Inflammatory macrophage (primary cell): ENCODE measurements at places on chromosomes 6 and 20.

DNA sequence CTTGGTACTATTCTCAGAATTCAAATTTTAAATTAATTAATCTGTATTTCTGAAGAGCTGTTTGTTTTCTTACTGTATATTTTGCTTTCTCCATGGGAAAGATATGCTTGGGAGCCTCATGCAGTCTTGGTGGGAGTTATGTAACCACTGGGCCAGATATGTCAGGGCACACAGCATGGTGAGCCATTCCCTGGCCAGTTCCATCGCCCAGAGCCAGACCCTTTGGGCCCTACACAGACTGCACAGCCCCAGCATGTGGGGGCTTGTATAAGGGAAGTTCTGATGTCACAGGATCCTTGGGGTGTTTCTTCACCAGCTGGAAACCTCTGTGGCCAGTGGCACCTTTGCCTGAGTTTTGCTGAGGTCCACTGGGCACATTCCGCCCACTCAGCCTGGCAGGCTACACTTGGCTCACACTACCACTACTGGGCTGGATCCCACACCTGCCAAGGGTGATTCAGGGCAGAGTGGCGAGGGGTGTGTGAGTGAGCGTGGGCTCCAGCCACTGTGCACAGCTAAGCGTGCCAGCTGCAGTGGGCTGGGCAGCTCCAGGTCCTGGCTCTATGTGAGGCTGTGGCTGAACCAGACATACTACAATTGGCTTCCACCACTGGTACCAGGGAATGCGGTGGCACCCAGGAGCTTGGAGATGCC is 293.5 kb downstream of the ARHGAP18 start:
- DNase-seq: no peak

DNA sequence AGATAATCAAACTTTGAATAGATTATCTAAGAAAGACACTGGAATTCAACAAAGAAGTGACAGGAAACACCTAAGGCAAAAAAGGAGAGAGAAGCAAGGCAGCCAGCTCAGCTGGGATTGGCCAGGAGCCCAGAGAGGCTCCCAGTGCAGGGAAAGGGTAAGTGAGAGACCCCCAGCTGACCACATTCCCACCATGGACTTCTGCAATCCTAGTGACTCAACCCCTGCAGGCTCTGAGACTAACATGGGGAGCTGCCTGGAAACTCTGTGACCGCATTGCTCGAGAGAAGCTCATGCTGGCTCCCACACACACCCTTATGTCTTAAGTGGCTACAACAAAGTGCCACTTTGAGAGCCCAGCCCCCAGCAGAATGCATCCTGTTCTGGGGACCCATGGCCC is 215.1 kb downstream of the PACRG start:
- no peak for DNase-seq

GRCh38 chr20:54229566-54230160 is 21.8 kb downstream of the PFDN4 start:
- no peak for DNase-seq

- no peak for DNase-seq
These were observed 18.7 kb downstream of the LEMD2 start for GRCh38 chr6:33770124-33770832.

GRCh38 chr20:17043323-17043722 is 183.5 kb upstream of the PCSK2 start:
- DNase-seq: no peak

DNA sequence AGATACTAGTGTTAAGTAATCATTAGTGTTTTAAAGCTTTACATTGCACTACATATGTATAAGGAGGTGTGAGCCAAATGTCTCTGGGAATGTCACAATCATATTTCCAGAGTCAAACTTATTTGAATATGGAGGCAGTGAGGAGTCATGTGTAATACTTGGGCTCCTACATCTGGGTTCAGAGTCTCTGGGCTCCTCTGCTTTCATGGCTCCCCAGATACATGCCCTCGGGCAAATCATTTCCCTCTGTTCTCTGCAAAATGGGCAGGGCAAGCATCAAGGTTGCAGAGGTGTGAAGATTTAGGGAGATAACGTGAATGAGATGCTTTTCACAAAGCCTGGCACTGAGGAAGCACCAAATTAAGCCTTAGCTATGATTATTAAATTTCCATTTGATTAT is 138.3 kb upstream of the SGK1 start:
- no peak for DNase-seq

GRCh38 chr20:51463560-51463959 is 79.0 kb downstream of the NFATC2 start:
- DNase-seq: no peak

- DNase-seq: no peak
These were observed 368.5 kb downstream of the ZFAND3 start for GRCh38 chr6:38187811-38188590.
